Forelimb muscle (tissue), 1 donor: ENCODE measurements at places on chromosomes 16 and 17. TPM values are rescaled to one million over a fixed set of nuclear protein-coding genes. Genes with fewer than 3 reads are reported as not detected.

- DNase-seq = no peak
Measured at GRCh38 chr17:76586741-76587487, 1.3 kb upstream of the ST6GALNAC2 start.

GRCh38 chr17:1438593-1439083 is 17.4 kb downstream of the CRK start:
- DNase-seq = no peak

DNA sequence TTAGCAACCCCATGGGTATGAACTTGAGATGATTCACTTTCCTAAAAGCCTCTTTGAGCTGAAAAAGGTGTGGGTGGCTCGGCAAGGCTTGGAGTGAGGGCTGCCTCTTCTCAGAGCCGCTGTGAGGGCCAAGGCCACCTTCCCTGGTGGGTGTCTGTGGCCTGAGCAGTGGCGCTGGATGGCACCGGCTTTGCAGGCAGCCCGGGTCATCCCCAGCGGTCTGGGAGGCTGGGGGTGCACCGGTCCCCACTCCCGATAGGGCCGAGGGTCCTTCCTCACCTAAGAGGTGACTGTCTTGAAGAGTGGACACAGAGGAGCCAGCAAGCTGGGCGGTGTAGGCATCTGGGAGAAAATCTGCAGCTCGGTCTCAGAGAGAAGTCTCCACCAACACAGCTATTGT is 79.2 kb upstream of the RBL2 start:
- DNase-seq = no peak

DNA sequence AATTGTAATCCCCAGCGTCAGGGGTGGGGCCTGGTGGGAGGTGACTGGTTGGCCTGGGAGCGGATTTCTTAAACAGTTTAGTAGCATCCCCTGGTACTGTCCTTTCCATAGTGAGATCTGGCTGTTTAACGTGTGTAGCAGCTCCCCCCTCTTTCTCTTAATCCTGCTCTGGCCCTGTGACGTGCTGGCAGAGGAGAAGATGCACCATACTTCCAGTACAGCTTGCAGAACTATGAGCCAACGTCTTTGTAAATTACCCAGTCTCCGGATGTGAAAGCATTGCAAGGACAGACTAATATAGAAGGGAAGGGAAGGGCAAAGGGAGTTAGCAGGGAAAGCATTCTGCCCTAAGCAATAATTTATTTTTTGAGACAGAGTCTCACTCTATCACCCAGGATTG is 83.9 kb downstream of the RMI2 start:
- no peak for DNase-seq

GRCh38 chr17:78224231-78225087 is 7.0 kb upstream of the TMEM235 start:
- no peak for DNase-seq

- DNase-seq = no peak
Measured at GRCh38 chr16:56450275-56450985, 702 bp downstream of the NUDT21 start.

SLC25A39 gene
- polyA plus RNA-seq = 54.3 TPM

CTNS gene
- 7.8 TPM for polyA plus RNA-seq

KRTAP9-4 gene
- not detected for polyA plus RNA-seq

GNGT2 gene
- polyA plus RNA-seq = 1.2 TPM

PRPSAP2 gene
- 23.9 TPM for polyA plus RNA-seq
